ENCODE measurements at places on chromosomes 1 and 21. TPM values are rescaled to one million over a fixed set of nuclear protein-coding genes. Genes with fewer than 3 reads are reported as not detected.

DNA sequence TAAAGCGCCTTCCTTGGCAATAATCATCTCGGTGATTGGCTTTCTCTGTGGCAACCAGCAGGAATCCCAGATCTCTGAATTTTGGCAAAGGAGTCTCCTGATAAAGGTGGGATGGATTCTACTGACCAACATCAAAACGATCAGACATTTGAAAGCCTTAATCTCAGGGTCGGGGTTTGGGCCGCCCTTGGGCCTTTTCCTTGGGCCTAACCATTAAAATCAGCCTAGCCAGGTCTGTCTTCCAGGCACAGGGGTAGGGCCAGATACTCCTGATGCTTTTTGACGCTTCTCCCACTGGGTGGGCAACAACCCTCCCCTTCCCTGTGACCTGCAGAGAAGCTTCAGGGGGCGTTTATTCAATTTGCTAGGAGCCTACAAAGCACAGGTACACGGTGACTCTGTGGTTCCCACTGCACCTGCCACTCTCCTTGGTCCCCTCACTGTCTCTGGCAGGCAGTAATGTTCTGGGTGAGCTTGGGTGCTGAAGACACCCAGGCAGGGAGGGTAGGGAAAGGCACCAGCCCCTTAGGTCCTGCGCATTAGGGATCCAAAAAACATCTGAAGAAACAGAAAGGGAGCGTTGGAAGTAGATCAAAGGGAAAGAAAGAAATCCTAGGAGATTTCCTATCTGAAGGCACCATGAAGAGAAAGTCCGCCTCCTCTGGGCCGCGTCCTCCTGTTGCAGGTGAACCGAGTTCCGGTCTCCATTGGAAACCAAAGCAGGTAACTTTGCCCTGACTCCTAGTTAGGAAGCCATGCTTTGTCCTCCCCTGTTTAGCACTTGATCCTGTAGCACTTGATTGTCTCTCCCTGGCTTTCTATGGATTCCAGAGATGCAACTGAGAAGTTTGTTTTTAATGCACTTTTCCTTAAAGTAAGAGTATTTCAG is 12.3 kb downstream of the RNU1-2 start:
- DNase-seq = no peak

GRCh38 chr1:153397924-153398651 is 7.2 kb upstream of the S100A8 start:
- no peak for DNase-seq

GRCh38 chr1:172394141-172394751 is 26.2 kb upstream of the C1orf105 start:
- no peak for DNase-seq

- DNase-seq = no peak
Observed at GRCh38 chr1:205446828-205447227, 9.0 kb downstream of the BLACAT1 start.

- no peak for DNase-seq
Observed at GRCh38 chr1:87167157-87167789, 161.4 kb upstream of the LMO4 start.

DNA sequence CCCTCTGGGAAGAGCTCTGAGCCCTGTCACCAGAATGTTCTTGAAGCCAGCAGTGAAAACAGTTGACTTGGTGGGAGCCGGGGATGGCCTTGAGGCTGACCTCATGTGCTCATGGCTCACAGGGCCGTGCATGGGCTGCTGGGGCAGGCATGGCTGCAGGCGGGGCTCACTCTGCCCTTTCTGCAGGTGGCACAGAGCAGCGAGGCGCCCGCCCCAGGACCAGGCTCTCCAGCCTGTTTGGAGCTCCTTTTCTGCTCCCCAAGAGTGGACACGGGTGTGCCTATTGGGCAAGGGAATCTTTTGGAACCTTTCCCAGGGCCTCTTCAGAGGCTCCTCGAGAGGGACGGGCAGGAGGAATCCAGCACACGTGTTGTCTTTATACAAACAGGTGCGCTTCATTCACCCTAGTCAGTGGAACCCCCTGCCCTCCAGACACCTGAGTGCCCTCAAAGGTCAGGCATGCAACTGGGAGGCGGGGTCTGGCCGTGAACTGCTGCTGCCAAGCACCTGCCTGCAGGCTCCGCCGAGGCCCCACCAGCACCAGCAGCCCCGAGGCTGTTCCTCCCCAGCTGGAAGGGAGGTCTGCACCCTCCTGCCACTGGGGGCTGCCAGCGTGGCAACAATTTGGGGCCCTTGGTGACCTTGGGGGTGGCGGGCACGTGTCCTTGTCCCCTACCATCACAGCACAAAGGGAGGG is 2.6 kb upstream of the TTC34 start:
- no peak for DNase-seq

GRCh38 chr1:39876144-39876543 is 7.2 kb downstream of the TRIT1 start:
- DNase-seq = no peak

GRCh38 chr1:92329347-92330129 is 30.7 kb downstream of the RPAP2 start:
- DNase-seq = no peak

DNA sequence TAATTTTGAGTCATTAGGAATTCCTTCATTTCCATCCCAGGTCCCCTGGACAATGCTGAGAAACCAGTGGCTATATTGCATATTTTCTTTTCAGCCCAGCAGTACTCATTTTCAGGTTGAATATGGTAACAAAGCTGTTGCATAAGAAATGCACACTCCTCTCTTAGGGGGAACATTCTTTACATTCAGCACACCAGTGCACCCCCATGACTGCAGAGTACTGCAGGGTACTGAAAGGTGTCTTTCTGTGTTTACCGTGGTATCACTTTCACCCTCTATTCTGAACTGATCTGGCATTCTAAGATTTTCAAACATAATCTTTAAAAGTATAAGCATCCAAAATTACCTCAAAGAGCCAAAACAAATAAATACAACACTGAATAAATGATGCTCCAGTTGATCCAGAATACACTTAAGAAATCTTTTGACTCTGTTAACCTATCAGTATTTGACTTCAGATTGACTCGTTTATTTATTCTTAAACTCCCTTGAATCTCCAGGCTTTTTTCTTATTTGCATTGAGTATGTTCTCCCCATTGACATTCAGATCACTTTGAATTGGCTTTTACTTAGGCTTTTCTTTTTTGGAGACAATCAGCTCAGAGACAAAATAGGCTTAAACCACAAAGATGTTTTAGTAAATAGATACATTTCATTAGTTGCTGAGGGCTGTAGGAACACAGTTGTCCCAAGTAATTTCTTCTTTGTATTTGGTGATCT is 213.6 kb downstream of the NFIA start:
- no peak for DNase-seq

DNA sequence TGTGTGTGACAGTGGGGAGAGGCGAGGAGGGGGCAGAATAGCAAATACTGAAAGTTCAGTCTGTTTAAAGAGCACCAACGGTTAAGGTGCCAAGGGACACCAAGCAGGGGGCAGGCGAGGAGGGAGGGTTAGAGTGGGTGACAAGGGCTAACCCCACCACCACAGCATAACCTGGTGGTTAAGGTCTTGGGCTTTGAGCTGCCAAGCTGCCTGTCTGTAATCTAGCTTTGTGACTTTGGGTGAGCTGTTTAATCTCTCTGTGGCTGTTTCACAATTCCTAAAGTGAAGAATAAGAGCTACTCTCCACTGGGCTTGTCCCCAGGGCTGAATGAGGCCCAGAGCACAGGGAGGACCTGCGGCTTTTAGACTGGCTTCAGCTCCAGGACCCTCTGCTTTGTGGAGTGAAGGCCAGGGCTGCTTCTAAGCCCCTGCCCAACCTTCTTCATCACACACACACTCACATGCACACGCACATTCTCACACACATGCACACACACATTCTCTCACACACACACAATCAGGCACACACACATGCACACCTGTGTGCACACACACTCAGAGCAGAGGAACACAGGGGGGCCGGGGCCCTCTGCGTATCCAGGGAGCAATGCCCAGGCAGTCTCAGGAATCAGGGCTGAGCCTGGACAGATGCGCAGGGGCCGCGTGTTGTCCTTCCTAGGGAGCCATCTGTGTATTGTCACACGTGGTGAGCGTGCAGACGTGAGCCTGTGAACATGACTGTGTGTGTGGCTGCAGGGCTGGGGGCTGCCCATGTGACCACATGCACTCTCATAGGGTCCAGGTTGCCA is 101.6 kb upstream of the TARDBP start:
- no peak for DNase-seq

Gene ACKR1
- 22.5 TPM for total RNA-seq

Gene PGLYRP4
- total RNA-seq = not detected

Gene TENT5C
- 7.4 TPM for total RNA-seq

Gene CFAP107
- total RNA-seq = not detected

Data from cardiac septum (tissue), 1 donor.